NCI-H524 (cell line): ENCODE measurements at places on chromosomes 1 and 21.

GRCh38 chr1:229031061-229031460 is 239.8 kb upstream of the RAB4A start:
- no peak for DNase-seq

- no peak for DNase-seq
These were observed 17.4 kb upstream of the CPLANE2 start for GRCh38 chr1:16254263-16254928.

- no peak for DNase-seq
These were observed 10.4 kb upstream of the TMEM240 start for GRCh38 chr1:1550591-1551432.

DNA sequence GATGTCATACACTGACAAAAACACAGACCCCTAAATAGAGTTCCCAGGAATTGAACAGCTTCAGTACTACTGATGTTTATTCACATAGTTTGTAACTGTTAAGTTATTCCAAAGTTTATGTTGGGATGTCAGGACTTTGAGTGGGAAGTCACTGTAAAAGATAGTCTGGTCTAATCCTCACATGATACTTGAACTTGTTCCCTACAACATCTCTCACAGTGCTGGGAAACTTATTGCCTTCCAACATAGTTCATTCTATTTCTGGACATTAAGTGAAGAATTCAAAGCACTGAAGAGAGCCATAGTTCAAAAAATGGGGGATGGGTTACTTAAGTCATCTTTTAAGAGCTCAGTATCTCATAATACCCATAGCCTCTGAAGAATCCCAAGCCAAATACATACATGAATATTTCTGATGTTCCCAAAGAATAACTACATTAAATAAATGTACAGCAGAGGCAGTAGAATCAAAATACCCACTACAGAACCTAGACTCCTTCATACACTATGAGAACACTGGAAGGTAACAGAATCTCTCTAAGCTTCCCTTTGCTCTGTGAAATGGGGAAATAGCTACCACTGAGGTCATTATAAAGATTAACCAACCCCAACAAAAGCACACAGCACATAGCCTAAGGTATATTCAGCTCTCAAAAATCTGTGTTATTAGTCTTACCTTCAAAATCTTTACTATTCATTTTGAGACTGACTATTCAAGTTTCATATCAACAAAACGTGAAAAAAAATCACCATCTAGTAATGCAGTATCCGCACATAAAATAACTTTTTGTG is 81.4 kb downstream of the ESRRG start:
- no peak for DNase-seq

DNA sequence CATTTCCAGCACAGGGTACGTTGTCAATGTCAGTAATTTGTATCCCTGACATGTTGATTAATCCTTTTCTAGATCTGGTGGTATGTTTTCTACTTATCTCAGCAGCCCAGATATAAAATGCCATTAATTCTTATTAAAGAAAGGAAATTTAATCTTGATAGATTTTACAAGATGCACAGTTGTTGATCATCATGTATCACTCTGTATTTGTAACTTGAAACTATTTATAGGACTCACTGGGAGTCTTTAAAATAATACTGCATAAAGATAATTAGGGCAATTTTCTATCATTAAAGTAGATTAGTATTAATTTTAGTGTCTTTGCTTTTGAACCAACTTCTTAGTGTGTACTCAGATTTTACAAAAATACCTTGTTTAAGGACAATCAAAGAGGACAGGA is 84.9 kb downstream of the GREM2 start:
- DNase-seq: no peak

DNA sequence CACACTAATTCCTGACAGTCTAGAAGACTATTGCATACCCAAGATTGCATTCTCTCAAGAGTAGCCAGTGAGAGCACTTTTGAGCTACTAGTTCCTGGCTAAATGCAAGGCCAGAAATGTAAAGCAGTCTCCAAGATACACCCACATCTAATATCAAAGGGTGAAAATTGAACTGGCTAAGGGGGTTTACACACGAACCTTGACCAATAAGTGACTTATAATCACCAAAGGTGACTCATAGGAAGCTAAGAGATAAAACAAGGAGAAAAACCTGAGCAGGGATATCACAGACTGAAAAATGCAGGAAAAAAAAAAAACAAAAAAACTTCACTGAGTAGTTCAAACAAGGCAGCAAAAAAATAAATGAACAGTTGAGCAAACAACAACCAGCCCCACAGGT is 172.2 kb upstream of the RRP15 start:
- no peak for DNase-seq

DNA sequence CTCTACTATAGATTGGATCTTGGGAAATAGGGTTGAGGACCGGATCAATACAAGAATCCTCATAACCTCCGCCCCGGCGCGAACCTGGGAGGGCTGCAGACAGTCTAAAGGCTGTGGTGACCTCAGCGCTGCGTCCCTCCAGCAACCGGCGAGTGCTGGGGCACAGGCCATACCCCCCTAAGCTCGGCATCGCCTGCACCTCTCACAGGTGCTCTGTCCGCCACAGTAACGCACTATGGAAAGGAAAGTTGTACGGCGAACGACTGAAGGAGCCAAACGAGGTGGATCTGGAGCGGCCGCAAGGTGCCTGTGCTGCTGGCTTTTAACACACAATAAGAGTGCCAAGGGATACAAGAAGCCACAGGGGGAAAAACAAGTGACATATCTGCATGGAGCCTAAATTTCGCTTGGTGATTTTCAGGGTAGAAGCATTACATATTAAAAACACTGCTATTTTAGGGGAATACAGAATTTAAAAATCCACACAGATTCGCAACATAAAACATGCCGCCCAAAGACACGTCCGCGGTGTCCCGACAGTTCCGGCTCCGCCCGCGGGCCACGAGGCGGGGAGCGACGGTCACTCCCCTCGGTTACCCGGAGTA is 1.4 kb upstream of the RBM15 start:
- DNase-seq: no peak

DNA sequence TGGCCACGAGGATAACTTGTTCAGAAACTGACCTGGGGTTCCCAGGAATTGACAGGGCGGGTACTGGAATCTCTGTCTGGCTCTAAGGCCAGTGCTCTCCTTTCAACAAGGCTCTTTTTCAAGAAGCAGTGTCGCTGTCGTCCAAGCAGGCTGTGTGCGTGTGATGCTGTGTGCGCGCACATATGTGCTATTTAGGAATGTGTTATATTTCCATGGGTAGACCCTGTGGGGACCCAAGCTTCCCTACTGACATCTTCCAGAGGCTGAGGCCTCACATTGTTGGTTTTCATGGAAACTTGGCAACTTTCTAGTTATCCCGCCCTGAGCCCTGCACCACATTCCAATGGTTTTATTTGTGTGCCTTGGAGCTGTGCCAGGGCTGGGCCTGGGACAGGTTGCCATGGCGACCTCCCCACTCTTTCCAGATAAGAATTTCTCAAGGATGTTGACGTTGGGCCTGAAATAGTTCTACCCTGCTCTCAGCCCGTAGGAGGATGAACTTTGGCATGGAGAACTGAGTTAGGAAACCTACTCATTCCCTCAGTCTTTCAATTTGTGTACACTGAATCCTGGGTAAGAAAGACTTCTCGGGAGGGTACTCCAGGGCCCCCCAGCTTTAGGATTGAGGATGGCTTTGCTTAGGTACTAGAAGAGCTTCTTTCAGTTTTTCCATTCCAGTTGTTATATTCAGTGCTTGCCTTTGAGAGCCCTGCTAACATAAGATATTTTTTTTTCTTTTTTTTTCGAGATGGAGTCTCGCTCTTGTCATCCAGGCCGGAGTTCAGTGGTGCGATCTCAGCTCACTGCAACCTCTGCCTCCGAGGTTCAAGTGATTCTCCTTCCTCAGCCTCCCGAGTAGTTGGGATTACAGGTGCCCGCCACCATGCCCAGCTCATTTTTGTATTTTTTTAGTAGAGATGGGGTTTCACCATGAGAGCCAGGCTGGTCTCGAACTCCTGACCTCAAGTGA is 38.8 kb upstream of the SRSF10 start:
- peak; percentile 15 for DNase-seq

DNA sequence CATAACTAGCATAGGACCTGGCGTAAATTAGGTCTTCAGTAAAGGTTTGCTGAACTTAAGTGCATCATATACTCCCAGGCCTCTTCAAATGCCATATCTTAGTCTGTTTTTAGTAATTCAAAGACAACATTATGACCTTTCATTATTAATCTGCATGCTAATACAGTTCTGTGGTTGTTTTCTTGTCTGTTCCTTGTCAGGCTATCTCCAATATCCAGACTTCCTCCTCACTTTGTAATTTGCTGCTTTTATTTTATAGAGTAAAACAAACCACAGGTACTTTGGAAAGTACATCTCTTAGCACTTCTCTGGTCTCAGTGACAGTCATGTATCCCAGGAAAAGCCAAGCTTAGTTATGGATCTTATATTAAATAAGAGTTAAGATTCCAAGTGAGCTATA is 65.1 kb upstream of the BMP8A start:
- no peak for DNase-seq

- DNase-seq: no peak
These were observed 12.0 kb upstream of the ALX3 start for GRCh38 chr1:110082477-110082876.

DNA sequence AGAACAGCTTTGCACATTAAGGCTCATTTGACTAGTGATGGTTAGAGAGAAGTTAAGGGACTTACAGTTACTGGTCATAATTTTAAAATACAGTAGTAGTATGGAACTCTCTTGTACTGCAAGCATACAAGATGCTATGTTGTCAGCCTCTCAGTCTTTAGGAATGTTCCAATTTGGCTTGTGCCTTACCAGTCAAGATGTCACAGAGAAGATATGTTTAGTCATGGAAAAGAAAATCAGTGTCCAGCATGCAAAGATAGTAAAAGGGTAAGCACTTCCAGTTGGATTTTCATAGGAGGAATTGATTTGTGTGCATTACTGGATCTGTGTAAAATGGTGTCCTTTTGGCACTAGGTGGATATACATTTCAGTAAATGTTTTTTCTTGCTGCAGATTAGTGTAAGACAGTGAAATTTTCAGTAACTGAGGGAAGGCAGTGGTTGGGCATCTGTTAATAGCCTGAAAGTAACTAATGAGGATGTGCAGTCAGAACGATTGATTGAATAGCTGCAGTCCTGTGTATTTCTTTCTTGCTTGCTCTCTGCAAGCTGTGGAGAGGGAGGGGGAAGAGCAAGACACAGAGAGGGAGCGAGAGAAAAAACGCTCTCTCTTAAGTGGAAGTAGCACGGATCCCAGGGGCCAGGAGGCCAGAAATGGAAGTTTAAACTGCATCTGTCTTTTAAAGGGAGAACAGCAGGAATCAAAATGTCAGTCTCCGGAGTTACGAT is 108.2 kb downstream of the CLEC20A start:
- DNase-seq: no peak

DNA sequence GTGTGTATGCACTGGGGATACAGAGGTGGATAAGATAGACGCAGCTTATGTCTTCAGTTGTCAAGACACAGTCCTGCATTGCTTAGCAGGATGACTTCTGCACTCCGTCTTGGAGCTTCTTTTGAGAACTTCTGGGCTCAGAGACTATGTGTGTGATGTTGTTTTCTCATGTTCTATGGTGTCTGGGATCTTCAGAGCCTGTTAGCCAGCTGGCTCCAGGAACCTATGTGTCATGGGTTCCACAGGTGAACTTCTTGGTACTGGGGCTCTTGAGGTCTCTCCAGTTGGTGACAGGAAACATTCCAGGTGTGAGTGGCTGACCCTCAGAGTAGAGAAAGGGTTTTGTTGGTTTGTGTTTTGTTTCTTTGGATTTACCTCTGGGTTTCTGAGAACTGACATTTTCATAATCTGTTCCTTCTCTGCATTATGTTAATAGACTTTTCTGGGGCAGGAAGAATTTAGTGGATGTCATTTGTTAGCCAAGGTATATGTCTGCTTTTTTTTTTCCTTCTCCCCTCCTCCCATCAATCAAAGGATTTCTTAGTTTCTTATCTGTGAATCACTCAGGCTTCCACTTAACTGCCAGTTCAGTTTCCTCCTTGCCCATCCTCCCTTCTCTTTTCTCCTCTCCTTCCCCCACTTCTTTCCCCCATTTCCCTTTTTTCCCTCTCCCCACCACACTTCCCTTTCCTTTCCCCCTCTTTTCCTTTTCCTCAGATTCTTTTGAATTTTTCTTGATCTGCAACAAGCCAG is 18.1 kb downstream of the FGGY start:
- no peak for DNase-seq

DNA sequence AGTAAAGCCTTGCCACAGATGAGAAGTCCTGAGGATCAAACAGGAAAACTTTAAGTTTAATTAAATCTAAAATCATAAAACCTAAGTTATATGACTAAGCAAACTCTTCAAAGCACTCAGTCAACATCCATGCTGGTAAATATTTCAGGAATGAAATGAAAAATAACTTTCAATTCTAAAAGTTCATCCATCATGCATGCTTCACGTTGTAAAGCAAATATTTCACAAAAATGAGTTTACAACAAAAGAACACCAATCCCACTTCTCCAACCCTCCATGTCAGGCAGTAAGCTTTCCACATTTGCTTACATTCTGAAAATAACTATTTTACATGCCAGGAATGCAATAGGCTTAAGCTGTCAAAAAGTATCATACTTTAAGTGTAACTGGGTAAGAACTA is 16.8 kb downstream of the APP start:
- no peak for DNase-seq

GRCh38 chr1:24705260-24706073 is 39.8 kb upstream of the CLIC4 start:
- peak; percentile 39 for DNase-seq
